ENCODE measurements at places on chromosomes 1 and 21.

- DNase-seq: no peak
These were observed 64.4 kb upstream of the IPO9 start for GRCh38 chr1:201764579-201764978.

GRCh38 chr1:80217377-80217986, 1211.0 kb upstream of the ADGRL4 start:
- no peak for DNase-seq

- DNase-seq: no peak
These were observed 92.0 kb upstream of the S1PR1 start for GRCh38 chr1:101144671-101145448.

- DNase-seq: no peak
These were observed 908 bp downstream of the CD53 start for GRCh38 chr1:110873856-110874255.

DNA sequence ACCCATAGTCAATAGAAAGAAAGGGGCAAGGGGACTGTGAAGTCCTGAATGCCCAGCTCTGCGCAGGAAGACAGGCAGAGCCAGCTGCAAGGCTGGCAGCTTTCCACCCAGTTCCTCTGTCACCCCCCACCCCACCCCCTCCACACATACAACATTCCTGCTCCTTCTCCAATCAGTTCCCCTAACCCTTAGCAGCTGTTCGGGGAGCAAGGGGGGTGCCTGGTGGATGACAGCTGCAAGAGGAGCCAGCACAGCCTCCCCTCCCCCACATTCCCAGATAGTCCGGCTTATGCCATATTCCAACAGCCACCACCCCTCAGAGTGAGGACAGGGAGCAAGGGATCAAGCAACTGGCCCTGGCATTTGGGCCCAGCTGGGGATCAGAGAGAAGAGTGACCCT, 9.7 kb downstream of the ARHGEF2 start:
- no peak for DNase-seq

- DNase-seq: no peak
These were observed 14.6 kb downstream of the SDC3 start for GRCh38 chr1:30893776-30894507.

DNA sequence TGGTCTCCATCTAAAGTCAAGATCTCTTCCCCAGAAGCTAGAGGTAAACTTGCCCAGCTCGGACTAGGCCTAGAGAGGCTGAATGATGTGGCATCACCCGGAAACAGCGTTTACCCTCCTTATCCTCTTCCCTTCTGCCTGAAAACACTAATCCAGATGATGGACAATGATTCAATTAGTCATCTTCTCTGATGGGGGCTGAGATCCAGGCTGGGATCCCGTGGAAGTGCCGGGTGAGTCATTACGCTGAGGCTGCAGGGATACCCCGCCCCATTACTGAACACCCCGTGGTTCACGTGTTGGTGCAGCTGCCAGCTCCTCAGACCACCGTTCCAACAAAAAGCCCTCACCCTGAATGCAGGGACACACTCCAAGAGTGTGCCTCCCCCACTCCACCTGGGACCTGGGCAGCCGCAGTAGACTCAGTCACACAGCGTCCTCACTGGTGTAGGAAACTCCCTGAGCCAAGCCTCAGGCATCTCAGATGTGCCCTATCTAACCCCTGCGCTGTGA, 2.0 kb downstream of the S100A6 start:
- no peak for DNase-seq

DNA sequence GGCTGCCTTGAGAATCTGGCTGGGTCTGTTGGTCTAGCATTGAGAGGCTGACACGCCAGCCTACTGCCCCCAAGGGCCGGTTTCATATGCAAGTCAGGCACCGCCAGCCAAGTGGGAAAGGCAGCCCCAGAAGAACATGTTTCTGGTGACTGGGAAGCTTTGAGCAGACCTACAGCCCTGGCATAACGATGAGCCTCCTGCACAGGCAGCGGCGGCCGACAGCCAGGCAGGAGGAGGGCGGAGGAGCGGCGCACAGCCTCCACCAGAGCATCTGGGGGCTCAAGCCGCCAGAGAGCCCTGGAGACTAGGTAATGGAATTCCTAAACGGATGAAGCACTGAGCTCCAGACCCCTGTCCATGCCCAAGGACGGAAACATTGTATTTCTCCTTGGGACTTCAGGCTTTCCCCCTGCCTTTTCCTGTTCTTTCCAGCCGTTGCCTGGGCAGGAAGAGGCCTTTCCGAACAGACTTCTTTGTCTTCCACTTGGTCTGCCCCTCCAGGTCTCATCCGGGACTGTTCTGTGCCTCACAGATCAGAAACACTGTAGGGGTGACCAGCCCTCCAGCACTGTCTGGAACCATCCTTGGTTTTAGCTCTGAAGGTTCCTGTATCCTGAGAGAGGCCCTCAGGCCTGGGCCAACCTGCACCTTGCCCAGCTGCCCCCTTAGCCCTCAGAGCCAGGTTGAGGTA, 59.5 kb downstream of the IRF2BP2 start:
- no peak for DNase-seq

DNA sequence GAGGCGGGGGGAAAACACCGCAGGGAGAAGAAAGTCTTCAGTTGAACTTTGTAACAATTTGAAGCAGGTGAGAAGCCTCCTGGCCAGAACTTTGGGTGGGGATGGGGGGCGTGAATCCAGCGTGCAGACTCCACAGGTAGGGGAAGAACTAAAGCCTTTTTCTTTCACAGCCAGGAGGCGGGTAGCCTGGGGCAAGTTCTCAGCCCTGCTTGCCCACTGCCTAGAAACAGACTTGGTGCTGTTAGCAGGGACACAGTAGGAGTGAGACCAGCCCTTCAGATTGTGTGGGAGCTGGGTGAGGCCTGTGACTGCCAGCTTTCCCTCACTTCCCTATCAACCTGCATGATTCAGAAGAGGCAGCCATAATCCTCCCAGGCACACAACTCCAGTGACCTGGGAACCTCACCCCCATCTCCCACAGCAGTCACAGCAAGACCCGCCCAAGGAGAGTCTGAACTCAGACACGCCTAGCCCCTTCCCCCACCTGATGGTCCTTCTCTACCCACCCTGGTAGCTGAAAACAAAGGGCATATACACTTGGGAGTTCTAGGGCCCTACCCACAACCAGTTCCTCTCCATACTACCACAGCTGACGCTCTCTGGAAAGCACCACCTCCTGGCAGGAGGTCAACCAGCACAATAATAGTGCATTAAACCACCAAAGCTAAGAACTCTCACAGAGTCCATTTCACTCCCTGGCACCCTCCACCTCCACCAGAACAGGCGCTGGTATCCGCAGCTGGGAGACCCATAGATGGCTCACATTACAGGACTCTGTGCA, 83.5 kb upstream of the CDC42BPA start:
- no peak for DNase-seq

Measured in NCI-H1436 treated with DMSO at 0.1 percent for 48 hours (cell line).